ENCODE measurements at places on chromosomes 7 and 10. TPM values are rescaled to one million over a fixed set of nuclear protein-coding genes. Genes with fewer than 3 reads are reported as not detected.
A peak's percentile ranks its signal among the peaks of the same experiment; 100 is the strongest.

The SND1 gene
- total RNA-seq, result 71.6 TPM

The GRID1 gene
- total RNA-seq, result 0.38 TPM

The SSC4D gene
- total RNA-seq, result 1.0 TPM

The PNLIPRP3 gene
- not detected for total RNA-seq

GRCh38 chr7:127221731-127222130, 31.0 kb downstream of the GRM8 start:
- H3K27me3 ChIP-seq, result peaks cover 7% of the 10 kb centered on the region
- DNase-seq, result no peak

DNA sequence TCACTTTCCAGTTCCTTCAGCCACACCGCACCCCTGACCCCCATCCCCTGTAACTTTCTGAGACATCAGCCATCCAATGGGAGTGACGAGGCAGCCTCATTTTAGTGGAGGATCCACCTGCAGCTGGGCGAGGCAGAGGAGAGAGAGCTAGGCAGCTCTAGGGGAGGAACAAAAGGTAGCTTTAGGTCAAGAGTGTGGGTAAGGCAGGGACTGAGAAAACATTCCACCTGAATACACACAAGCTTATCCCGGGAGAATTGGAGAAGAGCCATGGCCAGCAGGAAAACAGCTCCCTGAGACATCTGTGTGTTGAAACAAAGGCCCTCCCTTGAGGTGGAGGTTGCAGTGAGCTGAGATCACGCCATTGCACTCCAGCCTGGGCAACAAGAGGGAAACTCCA, 6.7 kb upstream of the KLRG2 start:
- peaks cover 4% of the 10 kb centered on the region for H3K27me3 ChIP-seq
- no peak overlapping the region for H3K27ac ChIP-seq
- H3K4me3 ChIP-seq, result no peak overlapping the region
- no peaks in the 10 kb centered on the region for H3K4me1 ChIP-seq

- peak overlapping the region; percentile 33 for H3K27ac ChIP-seq
- H3K27me3 ChIP-seq, result no peaks in the 10 kb centered on the region
- no peak overlapping the region for H3K4me3 ChIP-seq
- peaks cover 11% of the 10 kb centered on the region for H3K4me1 ChIP-seq
- no peak for DNase-seq
Observed at GRCh38 chr7:114818501-114818900, 103.4 kb upstream of the MDFIC start.

DNA sequence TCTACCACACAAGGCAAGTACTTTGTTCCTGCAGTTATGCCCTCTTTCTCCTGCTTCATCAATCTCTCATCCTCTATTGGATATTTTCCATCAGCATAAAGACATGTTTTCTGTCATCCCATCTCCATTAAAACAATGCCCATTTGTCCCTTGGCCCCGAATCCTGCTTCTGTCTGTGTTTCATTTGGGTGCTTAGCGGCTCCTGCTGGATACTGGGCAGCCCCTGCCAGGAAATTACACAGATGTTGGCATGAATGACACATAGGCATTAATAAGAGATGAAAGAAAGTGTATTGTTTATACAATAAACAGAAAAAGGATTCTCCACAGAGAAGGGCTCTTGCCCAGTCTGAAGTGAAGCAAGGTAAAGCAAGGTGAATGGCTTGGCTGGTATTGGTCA, 765.3 kb downstream of the REEP3 start:
- no peak overlapping the region for H3K27ac ChIP-seq
- no peak for DNase-seq
- no peaks in the 10 kb centered on the region for H3K36me3 ChIP-seq
- H3K27me3 ChIP-seq, result no peaks in the 10 kb centered on the region
- H3K4me3 ChIP-seq, result no peak overlapping the region
- H3K4me1 ChIP-seq, result no peaks in the 10 kb centered on the region

GRCh38 chr10:17450024-17450423, 4.4 kb downstream of the ST8SIA6 start:
- no peak for DNase-seq
- H3K4me3 ChIP-seq, result no peak overlapping the region
- H3K36me3 ChIP-seq, result no peaks in the 10 kb centered on the region

- DNase-seq, result no peak
- peaks cover 3% of the 10 kb centered on the region for H3K4me1 ChIP-seq
- peaks cover 99% of the 10 kb centered on the region for H3K36me3 ChIP-seq
- no peaks in the 10 kb centered on the region for H3K27me3 ChIP-seq
- no peak overlapping the region for H3K4me3 ChIP-seq
- no peak overlapping the region for H3K27ac ChIP-seq
Observed at GRCh38 chr7:143299840-143300239, 11.7 kb downstream of the CASP2 start.

DNA sequence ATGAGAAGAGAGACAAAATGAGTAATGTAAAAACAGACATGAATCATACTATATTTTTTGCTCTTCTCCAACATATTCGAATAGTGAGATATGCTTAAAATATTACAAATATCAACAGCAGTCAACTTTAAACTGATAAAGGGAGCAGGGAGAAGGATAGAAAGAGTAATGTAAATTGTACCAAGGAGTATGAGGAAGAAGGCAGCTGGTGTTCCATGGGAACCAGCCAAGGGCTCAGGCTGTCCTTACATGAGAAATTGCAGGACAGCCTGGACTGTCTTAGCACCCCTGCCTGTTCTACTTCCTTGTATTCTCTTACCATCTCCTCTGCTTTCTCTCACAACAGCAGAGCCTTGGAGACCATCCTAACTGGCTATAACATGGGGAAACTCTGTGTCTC, 128.7 kb downstream of the TSPAN12 start:
- H3K27me3 ChIP-seq, result no peaks in the 10 kb centered on the region
- no peak overlapping the region for H3K27ac ChIP-seq
- H3K4me3 ChIP-seq, result no peak overlapping the region
- DNase-seq, result no peak
- no peaks in the 10 kb centered on the region for H3K4me1 ChIP-seq

DNA sequence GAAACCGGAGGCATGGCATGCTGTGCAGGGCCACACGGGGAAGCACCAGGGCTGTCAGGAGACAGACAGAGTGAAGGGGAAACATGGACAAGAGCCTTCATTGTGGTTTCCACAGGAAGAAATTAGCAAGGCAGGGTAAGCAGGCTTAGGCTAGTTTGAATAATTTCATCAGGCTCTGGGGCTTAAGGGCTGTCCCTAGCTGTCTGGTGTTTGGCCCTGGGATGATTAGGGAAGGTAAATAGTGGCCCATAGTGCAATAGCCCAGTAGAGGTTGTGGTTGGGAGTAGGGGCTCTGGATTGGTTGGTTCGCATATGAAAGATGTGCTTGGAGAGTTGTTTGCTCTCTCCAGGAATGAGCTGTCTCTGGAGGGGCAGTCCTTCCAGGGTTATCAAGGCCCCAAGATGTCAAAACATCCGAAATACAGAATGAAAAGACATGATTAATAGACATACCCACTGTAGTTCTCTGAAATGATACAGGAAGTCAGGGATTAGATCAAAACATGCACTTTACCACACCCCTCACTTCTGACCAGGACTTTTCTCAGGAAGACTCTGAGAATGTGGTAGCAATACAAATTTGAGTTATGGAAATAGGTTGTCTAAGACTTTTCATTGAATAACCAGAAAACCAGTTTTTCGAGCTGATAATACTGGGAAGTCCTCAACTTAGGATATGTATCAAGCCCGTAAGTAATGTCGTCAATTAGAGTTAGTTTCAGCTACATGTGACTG, 224.9 kb upstream of the NFE2L3 start:
- no peak for DNase-seq
- H3K4me3 ChIP-seq, result no peak overlapping the region
- H3K27ac ChIP-seq, result no peak overlapping the region

GRCh38 chr7:98110249-98111022, 3.8 kb downstream of the LMTK2 start:
- peaks cover 16% of the 10 kb centered on the region for H3K4me1 ChIP-seq
- no peak for DNase-seq
- H3K27ac ChIP-seq, result no peak overlapping the region
- no peak overlapping the region for H3K4me3 ChIP-seq
- H3K27me3 ChIP-seq, result no peaks in the 10 kb centered on the region

- H3K4me1 ChIP-seq, result peaks cover 70% of the 10 kb centered on the region
- H3K36me3 ChIP-seq, result peaks cover 100% of the 10 kb centered on the region
- H3K27me3 ChIP-seq, result no peaks in the 10 kb centered on the region
- no peak for DNase-seq
- no peak overlapping the region for H3K4me3 ChIP-seq
- H3K27ac ChIP-seq, result peak overlapping the region; percentile 82
Observed at GRCh38 chr10:29470355-29470705, 164.4 kb downstream of the SVIL start.

- H3K36me3 ChIP-seq, result no peaks in the 10 kb centered on the region
- no peaks in the 10 kb centered on the region for H3K27me3 ChIP-seq
- DNase-seq, result no peak
- H3K27ac ChIP-seq, result peak overlapping the region; percentile 65
- no peak overlapping the region for H3K4me3 ChIP-seq
Observed at GRCh38 chr7:149721084-149721601, 52.2 kb downstream of the ZNF467 start.

GRCh38 chr10:80487791-80488538, 33.9 kb downstream of the TSPAN14 start:
- no peaks in the 10 kb centered on the region for H3K36me3 ChIP-seq
- no peak for DNase-seq
- H3K27me3 ChIP-seq, result no peaks in the 10 kb centered on the region
- no peak overlapping the region for H3K4me3 ChIP-seq
- peaks cover 20% of the 10 kb centered on the region for H3K4me1 ChIP-seq

- no peak overlapping the region for H3K27ac ChIP-seq
- H3K4me1 ChIP-seq, result no peaks in the 10 kb centered on the region
- DNase-seq, result no peak
- H3K27me3 ChIP-seq, result no peaks in the 10 kb centered on the region
- H3K36me3 ChIP-seq, result peaks cover 11% of the 10 kb centered on the region
Observed at GRCh38 chr10:67807855-67808456, 30.0 kb downstream of the DNAJC12 start.

DNA sequence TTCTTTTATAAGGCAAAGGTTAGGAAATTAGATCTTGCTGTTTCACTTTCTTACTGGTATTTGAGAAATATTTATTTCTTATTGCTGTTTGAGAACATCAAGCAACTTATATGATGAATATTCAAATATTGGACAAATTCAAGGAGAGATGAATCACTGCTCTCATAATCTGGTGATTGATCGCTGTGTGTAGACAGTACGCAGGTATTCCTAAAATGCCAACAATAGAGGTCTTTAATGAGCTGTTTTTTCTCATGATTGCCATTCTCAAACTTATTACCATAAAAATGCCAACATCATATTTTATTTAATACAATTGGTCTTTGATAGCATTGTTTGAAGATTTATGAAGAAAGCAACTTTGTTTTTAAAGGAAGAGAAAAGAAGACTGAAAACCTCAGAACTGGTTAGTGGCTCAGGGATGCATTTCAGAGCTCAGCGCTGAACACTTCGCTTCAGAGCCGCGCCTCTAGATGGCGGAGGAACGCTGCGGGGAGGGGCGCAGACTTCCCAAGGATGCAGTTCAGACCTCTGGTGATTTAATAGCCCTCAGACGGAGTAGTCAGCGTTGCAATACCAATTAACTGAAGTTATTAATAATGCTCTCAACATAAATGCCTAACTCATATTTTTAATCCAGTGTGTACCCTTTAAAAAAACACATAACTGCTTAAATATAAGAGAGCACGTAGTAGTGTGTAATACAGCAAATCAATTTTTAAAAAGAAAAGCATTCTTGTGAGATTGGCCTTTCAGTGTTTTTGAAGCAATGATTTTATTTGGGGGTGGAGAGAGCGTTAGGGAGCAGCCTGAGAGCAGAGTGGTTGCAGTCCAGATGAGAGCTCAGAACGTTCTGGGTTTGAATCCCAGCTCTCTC, 38.5 kb upstream of the STEAP4 start:
- H3K4me1 ChIP-seq, result no peaks in the 10 kb centered on the region
- no peaks in the 10 kb centered on the region for H3K36me3 ChIP-seq
- H3K4me3 ChIP-seq, result no peak overlapping the region
- no peaks in the 10 kb centered on the region for H3K27me3 ChIP-seq
- no peak overlapping the region for H3K27ac ChIP-seq
- DNase-seq, result peak; percentile 37

GRCh38 chr10:113739577-113739976, 11.9 kb upstream of the PLEKHS1 start:
- H3K27ac ChIP-seq, result no peak overlapping the region
- H3K36me3 ChIP-seq, result no peaks in the 10 kb centered on the region
- no peaks in the 10 kb centered on the region for H3K4me1 ChIP-seq

DNA sequence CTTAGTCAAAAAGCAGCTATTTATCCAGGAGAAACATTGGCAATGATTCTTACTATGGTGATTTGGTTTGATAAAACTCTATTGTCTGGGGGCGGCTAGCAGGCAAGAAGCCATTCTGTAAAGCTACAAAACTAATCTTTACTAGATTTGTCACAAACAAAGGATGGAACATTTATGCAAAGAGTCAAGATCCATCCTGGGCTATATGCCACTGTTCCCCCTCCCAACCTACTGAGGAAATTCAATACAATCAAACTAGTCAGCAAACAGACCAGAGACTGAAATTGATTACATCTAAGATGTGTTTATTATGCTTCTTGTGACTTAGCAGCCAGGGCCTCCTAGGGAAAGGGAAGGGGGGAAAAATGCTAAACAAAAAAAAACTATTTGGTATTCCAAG, 397.6 kb downstream of the GPAM start:
- H3K27ac ChIP-seq, result no peak overlapping the region
- no peak for DNase-seq
- H3K27me3 ChIP-seq, result no peaks in the 10 kb centered on the region
- H3K4me1 ChIP-seq, result no peaks in the 10 kb centered on the region
- H3K36me3 ChIP-seq, result no peaks in the 10 kb centered on the region

GRCh38 chr10:87790185-87790584, 27.8 kb downstream of the ATAD1 start:
- H3K36me3 ChIP-seq, result peaks cover 2% of the 10 kb centered on the region
- H3K27me3 ChIP-seq, result no peaks in the 10 kb centered on the region
- H3K27ac ChIP-seq, result no peak overlapping the region
- no peak for DNase-seq
- peaks cover 3% of the 10 kb centered on the region for H3K4me1 ChIP-seq

GRCh38 chr10:69425041-69425440, 8.3 kb upstream of the TACR2 start:
- H3K4me3 ChIP-seq, result no peak overlapping the region
- H3K4me1 ChIP-seq, result peaks cover 11% of the 10 kb centered on the region
- no peak for DNase-seq
- no peak overlapping the region for H3K27ac ChIP-seq
- H3K36me3 ChIP-seq, result no peaks in the 10 kb centered on the region

GRCh38 chr7:25851332-25852210, 300.4 kb upstream of the NFE2L3 start:
- peaks cover 63% of the 10 kb centered on the region for H3K4me1 ChIP-seq
- H3K27me3 ChIP-seq, result no peaks in the 10 kb centered on the region
- H3K36me3 ChIP-seq, result no peaks in the 10 kb centered on the region
- peak overlapping the region; percentile 33 for H3K4me3 ChIP-seq
- peak overlapping the region; percentile 97 for H3K27ac ChIP-seq
- DNase-seq, result peak; percentile 79

DNA sequence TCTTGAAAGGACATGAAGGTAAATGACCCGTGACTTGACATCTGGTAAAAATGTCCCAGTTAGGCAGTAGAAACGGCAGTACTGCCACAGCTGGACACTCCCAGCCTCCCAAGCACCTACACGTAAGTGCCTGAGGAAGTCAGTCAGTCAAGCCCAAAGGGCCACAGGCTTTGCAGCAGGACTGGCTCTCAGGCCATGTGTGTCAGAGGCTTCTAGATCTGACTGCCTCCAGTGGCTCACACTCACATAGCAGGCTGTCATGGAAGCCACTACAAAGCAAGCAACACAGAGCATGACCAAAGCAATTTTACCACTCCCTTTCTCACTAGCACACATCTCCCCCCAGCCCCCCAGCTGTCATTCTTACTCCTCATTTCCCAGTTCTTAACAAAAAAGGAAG, 17.8 kb upstream of the CCNJ start:
- H3K27me3 ChIP-seq, result no peaks in the 10 kb centered on the region
- H3K27ac ChIP-seq, result no peak overlapping the region
- H3K4me3 ChIP-seq, result no peak overlapping the region
- no peak for DNase-seq
- no peaks in the 10 kb centered on the region for H3K36me3 ChIP-seq
- H3K4me1 ChIP-seq, result no peaks in the 10 kb centered on the region

Data from psoas muscle (tissue), 8 donors.